ENCODE measurements at places on chromosomes 7 and 10.

DNA sequence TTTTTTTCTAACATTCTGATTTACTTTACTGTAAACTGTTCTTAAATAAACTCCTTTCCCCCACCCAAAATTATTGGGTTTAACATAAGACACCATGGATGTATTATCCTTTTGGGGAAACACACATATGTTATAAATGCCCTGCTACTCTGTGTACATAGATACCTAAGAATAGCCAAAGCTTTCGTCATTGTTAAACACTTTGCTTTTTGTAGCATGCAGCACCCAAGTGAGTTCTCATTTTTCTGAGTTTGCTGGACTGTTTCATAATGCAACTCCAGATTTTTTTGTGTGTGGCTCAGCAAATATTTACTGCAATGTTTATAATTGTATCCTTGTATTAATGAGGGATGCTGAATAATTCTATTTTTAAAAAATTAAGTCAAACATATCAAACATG, 86.9 kb downstream of the VTI1A start:
- DNase-seq = no peak

DNA sequence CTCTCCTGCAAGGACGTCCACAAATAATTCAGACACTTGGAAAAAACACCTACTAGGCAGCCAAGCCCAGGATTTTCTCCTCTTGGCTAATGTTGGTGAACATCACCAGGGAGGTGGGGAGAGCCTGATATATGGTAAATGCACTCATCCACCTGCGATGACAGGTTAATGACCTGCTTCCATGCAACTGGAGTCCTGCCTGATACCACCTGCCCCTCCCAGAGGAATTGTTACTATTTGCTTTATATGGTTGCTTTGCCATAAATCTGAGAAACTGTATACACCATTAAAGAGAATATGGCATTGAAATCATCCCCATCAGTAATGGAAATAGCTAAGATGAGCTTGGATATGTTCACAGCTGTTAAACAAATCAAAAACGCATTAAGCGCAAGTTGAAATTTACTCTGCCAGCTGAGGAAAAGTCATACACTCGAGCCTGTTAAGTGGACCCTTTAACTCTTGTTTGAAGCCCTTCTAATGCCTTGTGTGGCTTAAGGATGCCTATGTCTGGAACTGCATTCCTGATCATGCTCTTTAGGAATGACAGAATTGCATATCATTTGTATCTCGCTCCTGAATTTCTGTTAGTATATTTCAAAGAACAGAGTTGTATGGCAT, 208.3 kb downstream of the PRPF18 start:
- DNase-seq = no peak

DNA sequence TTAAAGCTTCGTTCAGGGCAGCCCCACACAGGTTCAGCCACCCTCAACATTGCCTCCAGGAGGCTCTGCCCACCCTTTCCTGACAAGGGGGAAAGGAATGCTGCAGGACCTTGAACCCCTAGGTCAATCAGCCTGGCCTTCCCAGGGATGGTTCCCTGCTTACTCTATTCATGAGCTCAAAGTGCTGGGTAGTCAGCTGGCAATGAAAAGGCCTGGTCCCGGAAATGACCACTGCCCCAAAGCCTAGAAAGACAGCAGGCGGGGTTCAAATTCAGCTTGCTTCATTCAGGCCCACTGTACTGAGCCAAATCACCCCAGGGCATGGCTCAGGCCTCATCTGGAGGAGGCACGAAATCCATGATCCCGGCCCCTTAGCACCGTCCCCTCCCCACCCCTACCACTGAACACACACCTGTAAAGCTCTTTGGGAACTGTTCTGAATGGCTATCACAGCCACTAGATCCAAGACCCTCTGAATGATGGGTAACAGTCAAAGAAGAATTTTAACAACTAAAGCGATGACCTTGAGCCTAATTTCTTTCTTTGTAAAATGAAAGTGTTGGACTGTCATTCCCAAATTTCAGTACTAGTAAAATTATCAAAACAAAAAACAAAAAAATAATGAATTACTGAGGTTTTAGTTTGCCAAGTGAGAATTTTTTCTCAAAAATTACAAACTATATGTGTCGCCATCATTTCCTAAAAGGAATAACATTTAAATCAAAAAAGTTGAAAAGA, 1.0 kb downstream of the URGCP start:
- DNase-seq = no peak

GRCh38 chr10:77479586-77479985, 158.0 kb downstream of the KCNMA1 start:
- DNase-seq = no peak

DNA sequence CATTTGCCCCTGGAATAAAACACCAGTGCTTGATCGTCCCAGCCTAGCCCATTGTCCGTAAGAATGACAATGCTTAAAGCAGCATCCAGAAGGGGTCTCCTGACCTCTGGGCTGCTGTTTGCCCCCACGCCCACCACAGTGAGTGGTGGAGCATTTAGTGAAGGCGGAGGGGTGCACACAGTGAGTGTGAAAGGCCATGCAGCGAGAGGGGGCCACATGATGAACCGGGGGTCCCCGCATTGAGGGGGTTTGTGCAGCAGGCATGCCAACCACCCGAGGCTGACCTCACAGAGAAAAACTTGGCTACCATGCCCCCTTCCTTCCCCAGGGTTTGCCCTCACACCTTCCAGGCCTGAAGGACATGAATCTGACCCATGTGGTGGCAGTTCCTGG, 28.4 kb downstream of the CPXM2 start:
- DNase-seq = no peak

DNA sequence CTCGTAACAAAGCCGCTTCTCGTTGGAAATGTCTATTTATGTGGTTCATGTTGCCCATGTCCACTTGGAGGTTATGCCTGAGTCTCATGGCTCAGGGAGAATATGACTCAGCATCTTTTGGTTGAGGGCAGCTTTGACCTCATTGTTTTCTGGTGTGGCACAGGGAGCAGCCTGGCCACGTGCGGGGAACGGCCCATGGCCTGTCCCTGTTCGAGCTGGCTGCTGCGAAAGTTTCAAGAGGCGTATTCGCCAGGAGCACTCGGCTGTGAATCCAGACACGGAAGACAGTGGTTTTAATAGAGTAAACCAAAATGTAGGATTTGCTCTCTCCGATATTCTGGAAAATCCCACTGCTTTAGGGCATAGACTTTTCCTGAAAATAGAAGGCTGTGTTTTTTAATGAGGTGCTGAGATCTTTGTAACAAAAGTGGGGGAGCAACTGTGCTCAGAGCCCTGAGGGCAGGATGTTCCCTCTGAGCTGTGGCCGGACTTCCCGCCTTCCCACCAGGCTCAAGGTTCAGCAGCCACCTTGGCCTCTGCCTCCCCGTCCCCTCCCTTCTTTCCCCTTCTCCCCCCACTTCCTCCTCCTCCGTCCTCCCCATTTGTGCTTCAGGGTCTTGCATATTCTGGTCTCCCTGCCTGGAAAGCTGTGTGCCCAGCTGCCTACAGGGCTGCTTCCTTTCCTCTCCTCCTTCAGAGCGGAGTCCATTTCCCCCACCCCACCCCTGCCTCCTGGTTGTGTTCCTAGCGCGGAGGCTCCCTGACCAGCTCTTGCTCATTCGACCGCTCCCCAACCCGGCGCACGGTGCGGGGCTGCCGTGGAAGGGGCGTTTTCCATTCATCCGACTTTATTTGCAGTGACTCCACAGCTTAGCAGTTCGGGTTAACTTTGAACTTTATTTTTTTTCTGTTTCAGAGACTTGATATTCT, 642.0 kb downstream of the SDK1 start:
- DNase-seq = no peak

- DNase-seq = no peak
Measured at GRCh38 chr7:31741852-31742251, 54.8 kb downstream of the PPP1R17 start.

- no peak for DNase-seq
Measured at GRCh38 chr7:124536156-124536762, 229.3 kb downstream of the GPR37 start.

GRCh38 chr10:78905957-78906308, 162.8 kb upstream of the ZMIZ1 start:
- no peak for DNase-seq

DNA sequence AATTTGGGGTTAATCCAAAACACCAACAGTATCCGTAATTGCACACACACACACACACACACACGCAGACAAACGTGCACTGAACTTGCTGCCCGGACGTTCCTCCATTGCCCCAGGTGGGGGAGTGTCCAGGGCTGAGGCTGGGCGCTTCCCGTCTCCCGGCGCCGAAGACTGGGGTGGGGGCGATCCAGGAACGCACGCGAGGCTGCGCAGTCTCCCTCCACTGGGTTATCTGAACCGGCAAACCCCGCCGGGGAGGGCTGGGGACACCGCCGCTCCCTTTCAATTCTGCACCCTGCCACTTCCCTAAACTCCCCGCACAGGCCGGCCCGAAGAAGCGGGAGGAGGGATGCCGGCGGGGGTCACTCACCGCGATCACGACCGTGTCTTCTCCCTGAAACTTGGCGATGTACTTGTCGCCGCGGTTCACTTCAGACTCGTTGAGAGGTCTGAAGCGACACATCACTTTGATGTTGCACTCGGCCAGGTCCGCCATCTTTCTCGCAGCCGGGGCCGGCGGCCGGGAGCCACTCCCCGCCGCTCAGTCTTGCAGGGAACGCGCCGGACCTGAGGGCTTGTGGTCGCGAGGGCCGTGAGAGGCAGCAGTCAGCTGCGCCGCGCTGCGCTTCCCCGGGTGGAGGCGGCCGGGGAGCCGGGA, 618 bp downstream of the KIF5B start:
- peak; percentile 39 for DNase-seq

DNA sequence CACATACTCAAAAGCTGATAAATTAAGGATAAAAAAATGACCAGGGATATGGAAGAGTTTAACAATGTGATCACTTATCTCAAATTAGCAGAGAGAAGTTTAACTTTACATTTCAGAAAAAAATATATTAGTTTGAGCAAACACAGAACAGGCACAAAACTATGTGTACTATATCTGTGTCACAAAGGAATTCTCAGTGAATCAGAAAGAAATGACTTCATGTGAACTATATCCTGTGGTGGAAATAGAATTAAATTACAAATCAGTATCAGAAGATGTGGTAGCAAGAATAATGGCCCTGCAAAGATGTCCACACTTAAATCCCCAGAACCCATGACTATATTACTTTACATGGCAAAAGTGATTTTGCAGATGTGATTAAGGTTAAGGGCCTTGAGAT, 70.3 kb downstream of the SEC23IP start:
- no peak for DNase-seq

- DNase-seq = no peak
Measured at GRCh38 chr7:155383756-155384491, 74.0 kb upstream of the EN2 start.

GRCh38 chr10:69837261-69837660, 35.6 kb downstream of the COL13A1 start:
- no peak for DNase-seq

- DNase-seq = no peak
Measured at GRCh38 chr7:95865716-95866371, 93.5 kb downstream of the DYNC1I1 start.

All from activated T-cell treated with anti-CD3 and anti-CD28 coated beads, Interleukin-2, amount 50 U/mL, for 4 hours (primary cell).